Stimulated activated CD8-positive, alpha-beta memory T cell treated with anti-CD3 and anti-CD28 coated beads, Interleukin-2, amount 100 ng/mL, for 1 hour (primary cell): ENCODE measurements at places on chromosomes 2 and 18.

GRCh38 chr2:140683658-140684057 lies 1447.2 kb downstream of the LRP1B start:
- no peak for DNase-seq

- DNase-seq, result no peak
Measured at GRCh38 chr2:6641956-6642355, 223.8 kb downstream of the CMPK2 start.

GRCh38 chr2:100581277-100581612 lies 18.5 kb downstream of the PDCL3 start:
- no peak for DNase-seq

- DNase-seq, result no peak
Measured at GRCh38 chr2:138877421-138877820, 97.2 kb upstream of the NXPH2 start.

DNA sequence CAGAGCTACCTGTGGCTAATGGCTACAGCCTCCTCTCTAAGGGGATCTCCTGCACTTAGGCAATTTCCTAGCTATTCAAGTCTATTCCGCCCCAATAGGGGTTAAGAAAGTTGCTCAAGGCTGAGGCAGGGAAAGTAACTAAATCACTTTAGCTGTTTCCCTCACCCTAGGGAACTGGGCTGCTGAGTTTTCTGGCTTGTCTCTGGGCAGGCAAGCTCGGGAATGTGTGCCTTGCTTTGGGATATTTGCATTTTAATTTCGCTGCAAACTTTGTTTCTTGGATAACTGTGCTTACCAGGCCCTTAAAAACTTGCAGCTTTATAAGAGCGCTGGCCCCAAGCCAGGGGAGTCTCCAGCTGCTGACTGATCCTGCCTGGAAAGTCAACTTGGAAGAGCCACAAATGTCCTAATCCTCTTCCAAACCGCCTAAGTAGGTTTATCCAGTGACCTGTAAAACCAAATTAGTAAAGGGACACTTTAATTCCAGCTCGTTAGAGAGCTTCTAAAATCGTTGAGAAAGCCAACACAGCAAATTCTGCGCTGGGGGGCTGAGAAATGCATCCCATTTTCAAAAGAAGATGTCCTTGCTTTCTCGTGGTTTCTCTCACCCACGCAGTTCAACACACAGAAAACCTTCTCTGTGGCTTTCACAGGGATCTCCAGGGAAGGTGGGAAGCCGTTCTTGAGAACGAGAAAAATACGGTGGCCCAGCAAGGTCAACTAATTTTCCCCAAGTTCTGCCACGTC lies 59.5 kb upstream of the SP3 start:
- DNase-seq, result no peak

GRCh38 chr2:117774716-117775115 lies 39.8 kb upstream of the DDX18 start:
- DNase-seq, result no peak

GRCh38 chr2:48346124-48346536 lies 183.8 kb upstream of the STON1 start:
- no peak for DNase-seq

GRCh38 chr2:229446350-229446749 lies 175.3 kb upstream of the PID1 start:
- DNase-seq, result no peak

- no peak for DNase-seq
Measured at GRCh38 chr2:7792031-7792651, 874.9 kb downstream of the RNF144A start.

DNA sequence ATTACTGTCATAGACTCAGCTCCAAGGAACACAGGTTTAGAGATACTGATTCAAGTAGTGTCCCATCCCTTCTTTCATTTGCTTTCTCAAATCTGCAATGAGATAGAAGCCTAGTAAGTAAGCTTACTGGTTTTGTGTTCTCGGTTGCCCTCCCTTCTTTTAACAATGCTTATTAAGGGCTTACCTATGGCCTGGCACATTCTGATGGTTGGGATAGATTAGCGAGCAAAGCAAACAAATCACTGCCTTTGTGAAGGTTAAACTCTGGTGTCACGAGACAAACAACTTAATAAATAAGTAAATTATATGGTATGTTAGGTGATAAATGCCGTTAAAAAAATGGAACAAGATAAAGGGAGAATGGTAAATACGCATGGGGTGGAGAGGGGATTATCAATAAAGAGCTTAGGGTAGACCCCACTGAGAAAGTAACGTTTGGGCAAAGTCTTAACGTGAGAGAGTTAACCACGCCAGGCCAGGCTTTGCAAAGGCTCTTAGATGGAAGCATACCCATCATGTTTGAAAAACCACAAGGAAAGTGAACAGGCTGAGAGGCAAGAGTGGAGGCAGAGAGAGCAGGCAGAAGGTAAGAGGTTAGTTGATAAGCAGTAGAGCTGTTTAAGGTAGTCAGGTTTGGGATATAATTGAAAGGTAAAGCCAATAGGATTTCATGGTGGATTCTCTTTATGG lies 31.0 kb downstream of the EIF2AK3 start:
- DNase-seq, result no peak

- no peak for DNase-seq
Measured at GRCh38 chr2:16066261-16067036, 126.1 kb downstream of the MYCN start.

DNA sequence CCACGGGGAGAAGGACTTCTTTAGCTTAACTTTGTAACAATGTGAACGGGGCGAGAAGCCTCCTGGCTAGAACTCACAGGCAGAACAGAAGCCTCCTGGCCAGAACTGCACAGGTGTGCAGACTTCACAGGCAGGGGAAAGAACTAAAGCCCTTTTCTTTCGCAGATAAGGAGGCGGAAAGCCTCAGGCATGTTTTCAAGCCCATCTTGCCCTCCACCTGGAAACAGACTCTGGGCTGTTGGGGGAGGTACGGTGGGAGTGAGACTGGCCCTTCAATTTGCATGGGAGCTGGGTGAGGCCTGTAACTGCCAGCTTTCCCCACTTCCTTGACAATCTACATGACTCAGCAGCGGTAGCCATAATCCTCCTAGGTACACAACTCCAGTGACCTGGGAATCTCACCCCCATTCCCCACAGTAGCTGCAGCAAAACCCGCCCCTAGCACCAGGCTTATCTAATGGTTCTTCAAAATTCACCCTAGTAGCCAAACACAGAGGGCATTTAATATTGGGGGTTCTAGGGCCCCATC lies 22.9 kb upstream of the ABCA12 start:
- no peak for DNase-seq

GRCh38 chr18:24136967-24137373 lies 1.9 kb upstream of the CABYR start:
- DNase-seq, result no peak
